ENCODE measurements at places on chromosomes 5 and 9.
A peak's percentile ranks its signal among the peaks of the same experiment; 100 is the strongest.

DNA sequence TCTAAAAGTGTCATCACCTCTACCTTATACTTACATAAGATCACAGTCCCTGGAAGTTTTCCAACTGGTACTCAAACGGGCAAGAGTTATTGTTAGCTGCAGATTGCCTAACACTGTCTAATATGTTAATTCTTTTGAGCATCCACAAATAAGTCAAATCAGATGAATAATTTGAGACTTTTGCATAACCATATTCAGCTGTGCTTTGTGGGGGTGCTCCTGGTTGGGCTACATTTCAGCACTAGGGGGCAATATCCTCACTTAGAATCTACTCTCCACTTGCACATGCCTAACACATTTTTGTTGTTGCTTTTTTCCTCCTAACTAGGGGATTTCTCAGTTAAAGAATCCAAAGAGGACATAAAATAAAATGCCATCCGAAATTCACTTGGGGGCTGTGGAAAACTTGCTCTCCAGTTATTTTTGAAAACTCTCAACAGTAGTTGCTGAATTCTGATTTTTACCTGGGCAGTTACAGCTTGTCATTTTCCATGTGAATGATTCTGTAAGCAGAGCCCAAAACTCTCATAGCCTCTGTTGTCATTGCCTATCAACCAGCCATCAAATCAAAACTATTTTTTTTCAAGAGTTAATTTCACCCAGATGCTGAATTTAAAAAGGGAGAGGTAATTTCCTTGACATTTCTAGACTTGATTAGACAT, 71.5 kb downstream of the TRIM36 start:
- peak; percentile 45 for DNase-seq
- H3K36me3 ChIP-seq = no peaks in the 10 kb centered on the region
- no peak overlapping the region for H3K4me3 ChIP-seq
- no peaks in the 10 kb centered on the region for H3K4me1 ChIP-seq

GRCh38 chr5:175746851-175747250, 89.0 kb downstream of the HRH2 start:
- peaks cover 5% of the 10 kb centered on the region for H3K4me1 ChIP-seq
- peaks cover 51% of the 10 kb centered on the region for H3K27me3 ChIP-seq
- H3K27ac ChIP-seq = no peak overlapping the region
- DNase-seq = no peak

GRCh38 chr5:90548069-90548593, 10.5 kb upstream of the ADGRV1 start:
- no peak for DNase-seq
- H3K27ac ChIP-seq = no peak overlapping the region
- H3K4me1 ChIP-seq = no peaks in the 10 kb centered on the region
- peaks cover 21% of the 10 kb centered on the region for H3K27me3 ChIP-seq

GRCh38 chr5:170510559-170510958, 6.7 kb downstream of the KCNIP1 start:
- no peak overlapping the region for H3K27ac ChIP-seq
- no peaks in the 10 kb centered on the region for H3K36me3 ChIP-seq
- H3K4me3 ChIP-seq = no peak overlapping the region
- DNase-seq = no peak
- H3K4me1 ChIP-seq = no peaks in the 10 kb centered on the region

DNA sequence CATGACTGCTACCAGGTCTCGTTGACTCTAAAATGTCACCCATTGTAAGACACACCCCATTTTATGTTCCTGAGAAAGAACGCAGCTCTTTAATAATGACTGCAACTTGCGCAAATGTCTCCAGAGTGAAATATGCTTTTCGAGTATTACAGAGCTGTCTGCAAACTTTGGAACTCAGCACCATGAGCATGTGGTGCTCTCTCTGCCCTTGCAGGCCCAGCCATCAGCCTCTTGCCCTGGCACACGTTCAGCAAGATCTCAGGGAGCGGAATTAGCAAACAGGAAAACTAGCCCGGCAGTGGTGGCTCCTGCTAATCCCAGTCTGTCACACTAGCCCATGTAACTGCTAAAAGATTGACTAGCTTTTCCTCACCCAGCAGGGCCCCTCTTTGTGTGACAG, 114.5 kb upstream of the SLC1A3 start:
- H3K4me3 ChIP-seq = no peak overlapping the region
- no peaks in the 10 kb centered on the region for H3K4me1 ChIP-seq
- H3K27me3 ChIP-seq = no peaks in the 10 kb centered on the region
- H3K27ac ChIP-seq = no peak overlapping the region
- no peak for DNase-seq

GRCh38 chr5:67120032-67120431, 76.6 kb downstream of the CD180 start:
- H3K4me3 ChIP-seq = no peak overlapping the region
- no peaks in the 10 kb centered on the region for H3K27me3 ChIP-seq
- no peak overlapping the region for H3K27ac ChIP-seq

GRCh38 chr5:96610747-96611146, 51.4 kb upstream of the CAST start:
- peaks cover 24% of the 10 kb centered on the region for H3K27me3 ChIP-seq

GRCh38 chr5:107864793-107865192, 194.1 kb upstream of the EFNA5 start:
- no peaks in the 10 kb centered on the region for H3K27me3 ChIP-seq
- DNase-seq = no peak
- H3K27ac ChIP-seq = no peak overlapping the region
- peaks cover 10% of the 10 kb centered on the region for H3K36me3 ChIP-seq
- H3K4me1 ChIP-seq = peaks cover 5% of the 10 kb centered on the region
- H3K4me3 ChIP-seq = no peak overlapping the region

DNA sequence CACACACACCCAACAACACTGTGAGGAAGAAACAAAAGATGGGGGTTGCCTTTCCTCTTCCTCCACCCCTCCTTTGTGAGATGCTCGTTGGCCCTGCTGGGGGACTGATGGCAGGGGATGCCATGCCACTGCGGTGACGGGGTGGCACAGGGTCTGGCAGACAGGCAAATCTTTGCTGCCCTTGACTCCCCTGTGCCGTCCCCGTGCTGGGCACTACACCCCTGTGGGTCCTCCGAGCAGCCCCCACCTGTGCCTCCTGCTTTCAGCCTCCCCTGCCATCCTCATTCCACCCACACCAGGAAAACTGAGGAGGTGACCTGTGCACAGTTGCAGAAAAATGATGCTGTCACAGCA, 40.2 kb upstream of the IER5L start:
- peaks cover 25% of the 10 kb centered on the region for H3K27me3 ChIP-seq
- no peak for DNase-seq
- H3K36me3 ChIP-seq = no peaks in the 10 kb centered on the region
- no peak overlapping the region for H3K4me3 ChIP-seq
- peaks cover 27% of the 10 kb centered on the region for H3K4me1 ChIP-seq
- no peak overlapping the region for H3K27ac ChIP-seq

- H3K4me3 ChIP-seq = no peak overlapping the region
- no peak for DNase-seq
- no peak overlapping the region for H3K27ac ChIP-seq
Measured at GRCh38 chr9:120513825-120514396, 66.1 kb downstream of the CDK5RAP2 start.
